Stimulated activated CD8-positive, alpha-beta memory T cell treated with anti-CD3 and anti-CD28 coated beads, Interleukin-2, amount 100 ng/mL, for 48 hours (primary cell): ENCODE measurements at places on chromosomes 3 and 15.

- DNase-seq, result no peak
Measured at GRCh38 chr3:158649791-158650190, 5.5 kb downstream of the GFM1 start.

DNA sequence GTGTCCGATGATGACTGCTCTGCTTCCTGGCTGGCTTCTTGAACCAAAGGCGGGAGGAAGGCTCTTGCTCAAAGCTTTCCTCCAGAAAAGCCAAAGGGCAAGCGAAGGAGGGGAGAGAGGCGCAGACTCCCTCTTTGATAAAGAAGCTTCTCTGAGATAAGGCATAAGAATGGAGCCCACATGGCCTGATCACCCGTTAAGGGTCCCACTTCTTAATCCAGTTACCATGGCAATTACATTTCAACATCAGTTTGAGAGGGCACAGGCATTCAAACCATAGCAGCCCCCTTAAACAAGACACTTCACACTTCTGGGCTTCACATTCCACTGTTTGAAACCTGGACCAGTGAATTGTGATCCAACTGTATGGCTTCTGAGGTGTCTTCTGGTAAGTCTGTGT lies 8.0 kb downstream of the ABHD17C start:
- DNase-seq, result no peak

- peak; percentile 20 for DNase-seq
Measured at GRCh38 chr15:65212097-65212496, 824 bp upstream of the CILP start.

GRCh38 chr3:170865209-170866094 lies 4.5 kb downstream of the RPL22L1 start:
- DNase-seq, result no peak

GRCh38 chr3:107739227-107739626 lies 216.5 kb downstream of the BBX start:
- no peak for DNase-seq

DNA sequence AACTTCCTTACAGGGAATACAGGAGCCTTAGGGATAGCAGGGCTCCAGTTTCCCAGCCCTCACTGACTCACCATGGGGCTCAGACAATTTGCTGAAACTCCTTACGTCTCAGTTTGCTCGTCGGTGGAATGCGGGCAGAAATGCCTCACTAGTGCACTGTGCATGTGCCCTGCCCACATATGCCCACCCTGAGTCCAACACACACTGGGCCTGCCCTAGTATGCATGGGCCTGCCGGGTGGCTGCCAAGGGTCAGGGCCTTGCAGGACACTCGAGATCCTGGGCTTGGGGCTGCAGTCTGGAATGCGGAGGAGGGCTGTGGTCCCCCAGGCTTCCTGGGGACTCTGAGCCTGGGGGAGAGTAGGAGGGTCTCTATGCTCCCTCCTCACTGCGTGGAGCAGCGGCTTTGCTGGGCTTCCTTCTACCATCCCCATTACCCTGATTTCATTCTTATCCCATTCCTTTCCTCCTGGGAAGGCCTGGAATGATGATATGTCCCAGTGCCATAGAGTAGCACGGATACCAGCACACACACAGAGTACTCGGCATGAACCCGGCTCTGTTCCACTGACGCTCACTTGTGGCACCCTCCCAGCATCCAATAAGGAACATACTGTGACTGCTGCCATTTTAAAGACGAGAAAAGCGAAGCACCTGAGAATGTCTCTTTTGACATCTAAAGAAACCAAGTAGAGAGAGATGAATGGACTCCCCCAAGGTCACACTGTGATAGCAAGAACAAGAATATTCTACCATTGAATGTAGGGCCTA lies 124.2 kb downstream of the ASB7 start:
- no peak for DNase-seq
